ENCODE measurements at places on chromosomes 5 and 9. TPM values are rescaled to one million over a fixed set of nuclear protein-coding genes. Genes with fewer than 3 reads are reported as not detected.

GRCh38 chr9:86241216-86241615, 18.2 kb downstream of the C9orf153 start:
- peak; percentile 47 for DNase-seq

Gene CDHR2
- total RNA-seq, result 0.92 TPM

DNA sequence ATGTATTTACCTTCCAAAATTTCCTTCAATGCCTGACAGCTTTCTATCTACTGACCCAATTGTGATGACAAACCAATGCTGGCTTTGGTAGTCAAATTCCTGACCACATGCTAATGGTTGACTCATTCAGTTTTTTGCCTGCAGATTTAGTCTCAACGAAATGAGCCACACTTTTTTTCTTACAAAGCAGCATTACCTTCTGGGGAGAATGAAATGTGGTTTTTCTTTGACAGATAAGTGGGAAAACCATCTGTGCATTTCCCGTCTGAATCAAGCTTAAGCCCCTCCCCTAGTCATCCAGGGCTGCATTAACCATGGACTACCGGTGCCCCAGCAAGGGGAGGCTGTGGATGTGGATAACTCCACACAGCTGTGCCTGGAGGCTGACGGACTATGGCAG, 99.6 kb upstream of the TAF11L2 start:
- DNase-seq, result peak; percentile 0

Gene IFNA2
- not detected for total RNA-seq

- DNase-seq, result no peak
Measured at GRCh38 chr5:177288191-177288590, 15.3 kb downstream of the RAB24 start.

Gene IL13
- total RNA-seq, result not detected

DNA sequence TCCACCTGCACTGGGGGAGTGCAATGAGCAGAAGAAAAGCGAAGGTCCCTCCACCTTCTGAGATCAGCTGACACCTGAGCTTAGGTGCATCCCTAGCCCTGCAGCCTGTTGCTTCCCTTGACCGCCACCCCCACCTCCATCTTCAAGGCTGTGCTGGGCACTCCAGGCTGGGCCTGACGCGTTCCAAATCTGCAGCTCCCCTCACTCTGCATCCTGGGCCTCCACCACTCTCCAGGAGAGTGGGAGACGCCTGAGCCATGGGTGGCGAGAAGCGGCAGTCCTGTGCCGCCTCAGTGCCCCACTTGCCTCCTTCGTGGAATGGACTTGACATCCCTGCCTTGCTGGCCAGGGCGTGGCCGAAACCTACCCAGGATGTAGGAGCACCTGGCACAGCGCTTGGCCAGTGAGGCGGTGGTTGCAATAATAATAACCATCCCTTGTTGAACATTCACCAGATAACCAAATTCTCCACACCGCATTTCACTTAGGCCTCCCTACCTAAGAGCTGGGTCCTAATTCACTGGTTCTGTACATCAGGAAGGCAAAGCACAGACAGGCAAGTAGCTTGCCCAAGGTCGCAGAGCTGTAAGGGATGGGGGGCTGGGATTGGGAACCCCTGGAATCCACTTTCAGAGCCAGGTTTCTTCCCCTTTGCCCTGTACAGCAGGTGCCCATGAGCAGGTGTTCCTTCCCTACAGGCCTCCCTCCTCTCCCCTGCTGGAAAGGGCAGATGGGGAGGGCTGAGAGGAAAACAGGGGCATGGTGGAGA, 11.7 kb downstream of the B4GALT7 start:
- DNase-seq, result peak; percentile 77

- DNase-seq, result no peak
Measured at GRCh38 chr5:64746446-64746845, 22.0 kb downstream of the SREK1IP1 start.

GRCh38 chr5:96151891-96152290, 190.2 kb upstream of the ELL2 start:
- no peak for DNase-seq

GRCh38 chr5:139446956-139447779, 7.8 kb upstream of the DNAJC18 start:
- DNase-seq, result no peak

DNA sequence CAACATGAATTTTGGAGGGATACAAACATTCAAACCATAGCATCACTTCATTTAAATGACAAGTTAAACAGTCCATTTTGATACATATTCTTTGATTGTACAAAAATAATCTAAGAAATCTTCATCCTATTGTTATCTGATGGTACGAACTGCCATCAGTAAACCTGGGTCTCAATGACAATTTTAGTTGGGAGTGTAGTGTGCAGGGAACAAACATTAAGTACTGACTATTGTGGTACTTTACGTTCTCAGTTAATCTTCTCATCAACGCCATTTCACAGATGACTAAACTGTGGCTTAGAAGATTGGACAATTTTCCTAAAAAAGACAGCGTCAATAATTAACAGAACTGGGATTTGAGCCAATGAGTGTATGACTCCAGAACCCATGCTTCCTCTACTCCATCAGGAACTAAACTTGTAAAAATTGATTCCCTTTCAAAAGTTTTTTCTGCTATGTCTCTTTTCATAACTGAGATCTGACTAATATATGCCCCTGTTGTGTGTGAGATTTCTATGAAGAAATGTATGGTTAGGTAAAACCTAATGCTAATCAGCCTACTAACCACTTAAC, 21.1 kb downstream of the TNPO1 start:
- no peak for DNase-seq

Measured in esophagus muscularis mucosa (tissue), 4 donors.